ENCODE measurements at places on chromosomes 13 and 19.

DNA sequence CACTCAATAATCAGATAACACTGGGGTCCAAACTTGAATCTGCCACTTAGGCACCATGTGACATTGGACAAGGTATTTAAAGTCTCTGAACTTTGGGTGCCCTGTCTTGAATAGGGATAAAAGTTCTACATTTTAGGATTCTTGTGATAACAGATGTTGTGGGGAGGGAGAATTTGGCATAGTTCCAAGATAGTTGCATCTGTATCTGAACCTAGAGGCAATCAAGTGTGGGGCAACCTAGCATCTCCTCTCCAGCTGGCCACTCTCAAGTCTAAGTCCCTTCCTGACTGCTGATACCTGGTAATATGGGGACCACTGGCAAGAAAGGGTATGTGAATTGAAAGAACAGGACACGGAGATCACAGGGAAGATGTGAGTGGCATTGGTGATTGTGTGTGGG, 256.1 kb downstream of the FOXO1 start:
- no peak for DNase-seq

GRCh38 chr19:51015691-51016267, 3.7 kb downstream of the KLK10 start:
- DNase-seq = no peak

GRCh38 chr13:22839603-22840530, 340.9 kb upstream of the SGCG start:
- no peak for DNase-seq

GRCh38 chr13:39284801-39285388, 246.6 kb downstream of the NHLRC3 start:
- no peak for DNase-seq

GRCh38 chr13:108996430-108996829, 367.0 kb downstream of the MYO16 start:
- DNase-seq = no peak

All from brain (organoid and tissue), 16 donors.